ENCODE measurements at places on chromosomes 11 and 22.

DNA sequence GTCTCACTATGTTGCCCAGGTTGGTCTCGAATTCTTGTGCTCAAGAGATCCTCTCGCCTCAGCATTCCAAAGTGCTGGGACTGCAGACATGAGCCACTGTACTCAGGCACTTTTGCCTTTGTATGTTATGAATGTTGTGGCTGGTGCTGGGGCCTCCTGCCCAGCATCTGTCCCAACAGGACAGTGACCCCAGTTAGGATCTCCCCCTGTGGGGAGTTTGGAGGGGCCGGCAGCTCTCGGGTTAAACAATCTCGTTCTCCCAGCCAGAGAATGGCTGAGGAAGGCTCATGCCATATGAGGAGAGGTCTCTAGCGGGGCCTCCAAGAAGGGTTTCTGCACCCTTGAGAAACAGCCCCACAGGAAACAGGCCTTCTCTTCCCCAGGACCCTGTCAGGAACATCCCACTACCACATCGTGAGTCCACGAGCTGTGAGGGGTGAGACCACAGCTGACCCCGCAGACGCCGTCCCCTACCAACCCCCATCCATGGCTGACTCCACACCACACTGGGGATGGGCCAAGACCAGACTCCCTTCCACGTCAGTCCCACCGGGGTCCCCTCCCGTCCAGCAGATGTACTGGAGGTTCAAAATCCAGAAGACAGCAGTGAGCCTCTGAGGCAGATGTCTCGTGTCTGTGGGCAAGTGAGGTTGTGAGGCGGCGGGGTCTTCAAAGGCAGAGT, 54.1 kb downstream of the SHANK2 start:
- DNase-seq, result no peak

DNA sequence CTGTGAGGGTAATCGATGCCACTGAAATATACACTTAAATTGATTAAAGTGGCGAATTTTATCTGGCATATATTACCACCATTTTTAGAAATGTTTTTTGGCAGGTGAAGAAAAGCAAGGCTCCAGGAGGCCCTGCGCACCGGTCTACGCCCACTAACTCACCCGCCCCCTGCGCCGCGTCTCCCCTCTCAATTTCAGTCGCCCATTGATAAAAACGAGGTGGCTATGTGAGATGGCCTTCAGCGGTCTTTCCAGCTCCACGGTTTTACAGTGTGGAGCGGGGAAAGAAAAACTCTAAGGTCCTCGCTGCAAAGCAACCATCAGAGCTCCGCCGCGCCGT, 602 bp upstream of the AQP11 start:
- peak; percentile 16 for DNase-seq

GRCh38 chr11:88555829-88556202, 218.3 kb upstream of the CTSC start:
- DNase-seq, result peak; percentile 29

DNA sequence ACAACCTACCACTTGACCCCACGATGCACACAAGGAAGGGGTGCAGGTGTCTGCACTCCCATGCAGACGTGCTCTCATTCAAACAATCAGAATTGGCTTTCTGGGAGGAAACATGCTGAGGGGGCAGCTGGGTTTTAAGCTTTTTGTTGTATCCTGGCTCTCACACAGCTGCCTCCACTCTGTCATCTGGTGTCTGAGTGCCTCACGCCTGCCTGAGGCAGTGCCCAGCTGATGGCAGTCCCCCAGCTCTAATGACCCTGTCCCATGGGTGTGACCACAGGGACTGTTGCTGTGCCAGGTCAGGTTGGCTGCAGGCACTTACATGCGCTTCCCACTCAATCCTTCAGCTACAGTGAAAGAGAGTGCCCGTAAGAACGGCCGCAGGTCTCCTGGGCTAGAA, 53.7 kb downstream of the ARFGAP3 start:
- DNase-seq, result no peak

DNA sequence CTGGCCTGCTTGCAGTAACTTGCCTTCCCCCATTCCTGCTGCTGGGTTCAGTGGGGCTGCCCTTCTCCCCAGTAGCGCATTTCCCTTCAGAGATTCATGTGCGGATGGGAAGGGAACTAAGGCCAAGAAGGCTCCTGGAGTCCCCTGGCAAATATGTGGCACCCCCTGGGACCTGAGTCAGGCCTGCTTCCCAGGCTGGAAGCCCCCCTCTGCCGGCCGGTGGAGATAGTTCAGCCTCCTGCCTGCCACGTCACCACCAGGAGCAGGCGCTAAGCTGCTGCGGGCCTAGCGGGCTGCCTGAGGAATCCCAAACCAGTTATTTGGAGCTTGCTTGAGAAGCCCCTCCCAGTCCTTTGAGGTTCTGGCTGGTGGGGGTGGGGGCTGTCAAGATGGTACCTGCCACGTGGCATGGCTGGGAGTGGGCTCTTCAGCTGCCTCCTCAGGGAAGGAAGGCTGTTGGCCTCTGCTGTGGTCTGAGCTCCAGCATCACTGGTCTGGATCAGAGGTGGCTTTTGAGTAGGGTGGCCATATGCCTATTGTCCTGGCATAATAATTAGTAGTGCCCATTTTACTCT, 2.0 kb downstream of the SERPINH1 start:
- peak; percentile 93 for DNase-seq

DNA sequence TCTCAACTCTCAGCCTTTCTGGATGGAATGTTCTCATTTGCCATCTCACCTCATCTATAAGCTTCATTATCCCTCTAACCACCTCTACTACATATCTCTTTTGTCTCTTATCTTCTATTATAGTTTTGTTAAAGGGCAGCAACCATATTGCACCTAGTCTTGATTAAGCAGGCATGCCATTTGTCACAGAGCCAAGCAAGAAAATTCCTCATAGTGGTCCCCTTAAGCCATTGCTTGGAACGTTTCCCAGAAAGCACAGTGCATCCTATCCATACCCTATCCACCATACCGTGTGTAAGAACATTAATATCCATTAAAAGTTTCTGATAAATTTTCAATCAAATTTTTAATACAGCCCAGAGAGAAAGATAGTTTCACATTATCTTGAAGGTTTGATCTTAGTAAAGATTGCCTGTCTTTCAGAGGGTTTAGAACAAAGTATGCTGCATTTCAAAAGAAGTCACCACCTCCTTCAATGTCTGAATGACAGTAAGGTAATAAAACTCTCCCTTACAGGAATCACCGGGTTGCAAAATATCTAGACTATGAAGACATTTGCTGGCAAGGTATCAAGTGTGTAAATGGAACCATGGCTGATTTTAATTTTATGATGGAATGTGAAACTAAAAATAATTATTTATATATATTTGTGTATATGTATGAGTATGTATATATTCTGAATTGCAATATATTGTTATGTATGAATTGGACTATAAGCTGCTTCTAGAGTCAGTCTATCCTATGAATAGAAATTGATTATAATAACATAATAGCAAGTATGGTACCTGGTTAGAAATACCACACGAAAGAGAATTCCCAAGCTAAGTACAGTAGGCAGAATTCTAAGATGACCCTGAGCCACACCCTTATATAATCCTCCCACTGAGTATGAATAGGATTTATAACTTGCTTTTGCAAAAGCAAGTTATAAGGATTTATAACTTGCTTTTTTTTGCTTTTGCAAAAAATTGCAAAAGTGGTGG, 1296.3 kb downstream of the LRRC4C start:
- DNase-seq, result no peak

DNA sequence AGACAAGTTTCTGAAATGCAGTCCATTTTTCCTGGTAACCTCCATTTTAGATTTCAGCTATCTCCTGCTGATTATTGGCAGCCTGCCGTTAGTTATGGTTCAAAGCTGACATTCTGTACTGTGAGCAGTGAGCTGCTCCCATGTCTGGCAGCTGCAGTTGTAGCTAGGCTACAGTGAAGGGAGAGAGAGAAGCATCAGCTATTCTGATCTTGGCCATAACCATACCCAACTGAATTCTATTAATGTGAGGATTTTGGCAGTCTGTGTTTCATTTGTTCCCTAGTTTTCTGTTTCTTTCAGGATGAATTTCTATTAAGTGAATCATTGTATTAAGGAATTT, 33.4 kb downstream of the SIK2 start:
- DNase-seq, result peak; percentile 90

DNA sequence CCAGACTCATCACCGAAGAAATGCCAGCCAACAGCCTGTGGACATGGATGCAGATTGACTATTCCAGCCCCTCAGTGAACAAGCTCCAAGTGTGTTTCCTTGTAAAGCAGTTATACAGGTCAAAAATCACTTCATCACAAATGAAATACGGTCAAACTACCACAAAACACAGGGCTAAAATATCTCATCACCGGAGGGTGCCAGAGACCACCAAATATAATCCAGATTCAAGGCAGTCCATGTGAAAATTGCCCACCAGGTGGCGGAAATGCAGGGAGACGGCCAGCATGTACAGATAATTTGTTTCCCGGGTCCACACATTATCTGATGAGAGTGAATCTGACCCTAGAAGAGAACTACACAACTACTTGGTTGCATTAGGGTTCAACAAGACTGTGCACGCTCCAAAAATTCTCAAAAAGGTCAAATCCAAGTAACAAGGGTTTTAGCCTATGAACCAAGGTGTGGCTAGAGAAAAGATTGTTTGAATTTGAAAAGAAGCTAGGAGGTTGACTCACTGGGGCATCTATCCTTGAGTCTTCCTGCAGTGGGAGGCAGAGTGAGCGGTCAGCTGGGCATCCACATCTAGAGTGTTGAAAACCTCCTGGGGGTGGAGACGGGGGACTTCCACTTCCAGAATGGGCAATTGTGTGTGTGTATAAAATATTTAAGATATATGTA, 71.7 kb downstream of the IGLL5 start:
- DNase-seq, result peak; percentile 88

Measured in choroid plexus epithelial cell (primary cell).